Stimulated activated CD8-positive, alpha-beta memory T cell treated with anti-CD3 and anti-CD28 coated beads, Interleukin-4, amount 100 ng/mL, for 1 hour (primary cell): ENCODE measurements at places on chromosomes 1 and 21.

GRCh38 chr1:168689726-168690602, 39.0 kb downstream of the DPT start:
- no peak for DNase-seq

DNA sequence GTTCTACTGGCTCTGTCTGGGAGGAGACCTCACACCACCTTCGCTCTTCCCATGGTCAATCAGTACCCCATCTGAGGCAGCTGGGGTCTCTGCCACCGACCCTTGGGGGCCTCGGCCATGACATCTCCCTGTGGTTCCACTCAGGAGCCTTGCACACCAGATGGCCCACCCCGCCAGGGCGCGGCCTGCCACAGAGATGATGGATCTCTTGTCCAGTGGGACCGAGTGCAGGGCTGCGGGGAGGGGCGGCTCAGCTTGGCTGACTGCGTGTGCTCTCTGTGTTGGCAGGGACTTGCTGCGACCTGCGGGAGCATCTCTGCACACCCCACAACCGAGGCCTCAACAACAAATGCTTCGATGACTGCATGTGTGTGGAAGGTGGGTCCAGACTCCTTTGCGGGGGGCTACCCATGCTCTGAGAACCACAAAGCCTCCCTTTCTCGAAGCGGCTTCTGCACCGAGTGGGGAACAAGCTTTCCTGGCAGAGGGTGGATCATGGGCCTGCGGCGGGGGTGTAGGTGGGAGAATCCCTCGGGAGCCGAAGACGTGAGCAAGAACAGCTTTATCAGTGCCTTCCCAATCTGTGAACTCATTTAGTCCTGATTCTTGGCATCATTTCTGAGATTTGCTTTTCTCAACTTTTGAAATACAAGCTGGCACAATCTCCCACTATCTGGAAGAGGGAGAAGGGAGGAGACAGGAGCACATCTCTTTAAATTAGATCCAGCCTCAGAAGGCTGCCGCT, 20.9 kb upstream of the AGTRAP start:
- no peak for DNase-seq

DNA sequence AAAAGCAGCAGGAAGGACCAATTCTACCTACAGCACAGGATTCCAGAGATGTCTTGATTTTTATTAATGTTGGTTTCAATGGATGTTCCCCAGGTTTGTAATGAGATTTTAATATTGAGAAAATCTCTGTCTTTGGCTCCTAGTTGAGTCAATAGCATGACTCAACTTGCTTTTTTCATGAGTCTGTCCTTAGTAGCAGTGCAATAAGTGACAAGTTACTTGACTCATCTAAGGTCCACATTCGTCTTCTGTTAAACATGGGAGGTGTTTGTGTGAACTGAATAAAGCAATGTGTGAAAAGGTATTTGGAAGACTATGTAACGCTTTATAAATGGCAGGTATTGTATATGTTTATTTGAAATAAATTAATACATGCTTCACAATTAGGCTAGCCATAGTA, 645.0 kb upstream of the PTBP2 start:
- no peak for DNase-seq

GRCh38 chr1:100325415-100326324, 26.6 kb upstream of the CDC14A start:
- DNase-seq: no peak

DNA sequence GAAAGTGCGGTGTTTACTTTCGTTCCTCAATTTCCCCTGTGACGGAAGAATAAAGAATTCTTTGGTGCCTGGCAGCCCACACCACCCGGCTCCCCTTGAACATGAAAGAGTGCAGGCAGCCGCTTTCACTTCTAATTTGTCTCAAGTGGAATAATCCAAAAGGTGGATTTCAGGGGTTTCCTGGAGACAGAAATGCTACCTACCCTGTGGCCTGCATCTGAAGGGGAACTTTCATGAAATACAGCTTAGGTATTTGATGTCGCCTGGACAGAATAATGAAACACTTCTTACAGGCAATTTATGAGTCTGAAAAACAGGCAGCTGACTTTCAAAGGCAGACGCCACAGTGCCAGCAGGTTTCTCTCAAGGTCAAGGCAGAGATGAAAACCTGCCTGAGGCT, 169.5 kb upstream of the USP24 start:
- no peak for DNase-seq

- DNase-seq: no peak
Observed at GRCh38 chr21:36408568-36408967, 23.4 kb downstream of the CHAF1B start.

- no peak for DNase-seq
Observed at GRCh38 chr1:31207569-31207968, 32.1 kb downstream of the NKAIN1 start.

DNA sequence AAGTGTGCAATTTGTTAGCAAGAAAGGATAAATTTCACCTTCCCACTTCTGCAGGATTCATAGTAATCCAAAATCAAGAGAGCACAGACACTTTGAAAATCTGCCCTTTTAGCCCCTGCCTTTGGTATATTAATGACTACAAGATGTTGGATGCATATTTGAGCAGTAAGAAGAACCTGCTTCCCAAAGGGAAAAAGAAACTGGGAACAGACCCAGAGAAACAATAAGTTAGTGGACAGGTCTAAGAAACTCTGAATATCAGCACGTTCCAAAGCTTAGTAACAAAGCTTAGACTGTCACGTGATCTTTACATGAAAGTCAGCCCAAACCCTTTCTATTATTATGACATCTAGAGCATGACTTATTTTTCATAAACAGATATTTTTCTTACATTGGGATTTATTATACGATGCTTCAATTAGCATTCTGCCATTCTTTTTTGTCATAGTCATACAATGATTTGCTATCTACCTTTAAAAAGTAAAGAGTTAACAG, 390.9 kb upstream of the ADGRL2 start:
- DNase-seq: no peak

GRCh38 chr21:41600961-41601572, 93.1 kb upstream of the TMPRSS2 start:
- DNase-seq: no peak

DNA sequence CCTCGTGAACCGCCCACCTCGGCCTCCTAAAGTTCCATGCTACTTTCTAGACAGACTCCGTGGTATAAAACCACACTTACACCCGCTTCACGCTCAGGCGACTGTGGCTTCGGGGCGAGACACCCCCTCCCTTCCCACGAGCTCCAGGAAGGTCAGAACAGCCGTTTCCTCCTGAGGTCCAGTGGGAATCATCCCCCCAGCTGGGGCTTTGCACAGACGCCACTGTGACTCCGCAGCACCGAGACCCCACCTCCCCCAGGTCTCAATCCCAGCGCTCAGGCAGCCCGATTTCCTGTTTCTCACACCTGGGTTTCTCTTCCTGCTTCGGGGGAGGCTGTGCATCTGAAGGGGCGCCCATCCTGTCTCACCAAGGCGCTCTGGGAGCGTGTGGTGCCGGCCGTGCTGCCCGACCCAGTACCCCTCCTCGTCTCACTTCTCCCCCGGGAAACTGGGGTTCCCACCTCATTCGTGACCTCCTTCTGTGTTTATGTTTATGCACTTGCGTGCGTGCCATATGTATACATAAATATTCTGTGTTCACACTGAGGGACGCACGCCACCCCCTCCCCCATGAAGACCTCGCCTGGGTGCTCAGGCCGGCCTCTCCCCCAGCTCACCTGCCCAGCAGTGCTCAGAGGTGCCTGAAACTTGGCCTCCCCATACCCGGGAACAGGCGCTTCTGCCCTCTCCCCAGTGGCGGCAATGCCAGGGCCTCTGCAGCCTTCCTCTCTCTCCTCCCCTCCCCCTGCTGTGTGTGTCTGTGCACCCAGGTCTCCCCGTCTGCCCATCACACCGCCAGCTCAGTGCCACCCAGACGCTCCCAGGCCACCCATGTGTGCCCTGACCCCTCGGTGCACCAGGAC, 14.6 kb downstream of the SLC35E2B start:
- DNase-seq: peak; percentile 25

GRCh38 chr21:27569831-27570230, 602.9 kb upstream of the ADAMTS5 start:
- no peak for DNase-seq

GRCh38 chr1:201358596-201358995, 18.9 kb downstream of the TNNT2 start:
- no peak for DNase-seq

GRCh38 chr1:156319664-156320063, 18.4 kb downstream of the CCT3 start:
- no peak for DNase-seq

DNA sequence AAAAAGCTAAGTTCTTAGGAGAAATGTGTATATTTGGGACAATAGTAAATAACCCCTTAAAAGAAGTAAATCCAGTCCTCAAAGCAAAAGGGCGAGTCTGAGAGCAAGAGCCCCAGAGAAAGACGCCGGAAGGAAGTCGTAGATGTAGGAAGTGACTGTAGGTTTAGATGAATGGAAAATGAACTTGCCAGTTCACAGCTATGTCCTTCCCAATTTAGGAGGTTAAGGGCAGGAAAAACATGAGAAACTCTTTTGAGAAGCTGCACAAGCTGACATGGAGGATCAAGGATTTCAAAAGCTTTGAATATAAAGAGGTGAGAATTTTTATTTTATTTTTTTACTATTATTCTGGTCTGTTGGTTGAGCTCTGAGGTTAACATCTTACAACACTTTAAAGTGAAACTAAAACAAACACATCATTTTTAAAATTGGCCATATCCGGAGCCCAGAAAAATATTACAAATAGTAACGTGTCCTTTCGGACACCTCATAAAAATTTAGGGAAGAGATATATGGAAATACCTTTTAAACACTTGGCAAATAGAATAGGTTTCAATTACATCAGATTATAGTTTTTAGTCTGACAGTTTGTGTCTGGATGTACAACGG, 1178.6 kb downstream of the MRPL39 start:
- no peak for DNase-seq

- DNase-seq: no peak
Observed at GRCh38 chr1:66035616-66036245, 243.0 kb downstream of the PDE4B start.
